ENCODE measurements at places on chromosomes 13 and 19.

DNA sequence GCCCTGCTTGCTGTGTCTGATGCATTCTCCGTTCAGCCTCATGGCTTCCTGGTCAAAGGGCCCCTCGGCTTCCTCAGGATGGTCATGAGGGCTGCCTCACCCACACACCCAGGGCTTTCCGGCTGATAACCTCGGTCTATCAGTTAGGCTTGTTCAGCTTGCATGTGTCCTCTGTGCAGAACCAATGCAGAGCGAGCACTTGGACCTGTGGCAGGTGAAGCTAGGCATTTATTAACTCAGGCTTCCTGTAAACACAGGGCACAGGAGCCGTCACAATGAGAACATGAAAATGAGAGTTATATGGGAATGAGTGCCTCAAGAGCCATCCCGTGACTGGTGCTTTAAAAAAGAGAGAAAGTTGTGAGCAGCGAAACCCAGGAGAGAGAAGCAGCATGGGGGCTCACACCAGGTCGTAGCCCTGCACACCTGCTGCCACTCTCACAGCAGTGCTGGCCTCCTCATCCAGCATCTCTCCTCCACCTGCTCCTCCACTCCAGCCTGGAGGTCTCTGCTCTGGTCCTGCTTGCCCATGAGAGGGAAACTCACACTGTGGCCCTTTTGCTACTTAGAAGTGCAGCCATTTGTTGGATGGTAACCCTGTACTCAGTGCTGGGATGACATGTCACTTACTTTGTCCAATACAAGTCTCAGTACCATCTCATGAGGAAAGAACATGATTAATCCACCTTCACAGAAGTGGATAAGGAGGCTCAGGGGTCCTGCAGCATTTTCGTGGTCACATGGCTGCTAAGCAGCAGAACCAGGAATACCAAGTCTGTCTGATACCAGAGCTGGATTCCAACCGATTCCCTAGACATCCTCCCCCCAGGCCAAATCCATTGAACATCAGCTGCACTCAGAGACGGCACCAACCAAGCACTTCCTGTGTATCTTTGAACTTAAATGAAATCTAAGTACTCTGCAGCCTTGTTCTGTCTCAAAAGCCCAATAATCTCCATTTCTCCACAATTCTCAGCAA is 50.5 kb upstream of the IRS2 start:
- no peak for DNase-seq

DNA sequence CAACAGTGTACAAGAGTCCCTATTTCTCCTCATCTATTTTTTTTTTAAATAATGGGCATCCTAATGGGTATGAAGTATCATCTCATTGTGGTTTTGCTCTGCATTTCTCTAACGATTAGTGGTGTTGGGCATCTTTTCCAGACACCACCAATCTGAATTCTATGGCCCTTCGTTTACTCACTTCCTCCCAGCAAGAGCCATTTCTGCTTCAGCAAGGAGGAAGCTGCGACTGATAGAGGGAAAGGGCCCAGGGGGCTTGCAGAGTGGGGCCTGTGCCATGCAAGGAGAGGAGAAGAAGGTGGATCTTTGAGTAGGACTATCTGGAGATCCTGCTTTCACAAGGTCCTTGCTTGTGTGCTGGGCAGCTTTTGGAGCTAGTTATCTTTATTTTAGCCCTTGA is 58.0 kb downstream of the USPL1 start:
- no peak for DNase-seq

GRCh38 chr19:5642204-5642603 is 19.3 kb downstream of the SAFB start:
- no peak for DNase-seq

DNA sequence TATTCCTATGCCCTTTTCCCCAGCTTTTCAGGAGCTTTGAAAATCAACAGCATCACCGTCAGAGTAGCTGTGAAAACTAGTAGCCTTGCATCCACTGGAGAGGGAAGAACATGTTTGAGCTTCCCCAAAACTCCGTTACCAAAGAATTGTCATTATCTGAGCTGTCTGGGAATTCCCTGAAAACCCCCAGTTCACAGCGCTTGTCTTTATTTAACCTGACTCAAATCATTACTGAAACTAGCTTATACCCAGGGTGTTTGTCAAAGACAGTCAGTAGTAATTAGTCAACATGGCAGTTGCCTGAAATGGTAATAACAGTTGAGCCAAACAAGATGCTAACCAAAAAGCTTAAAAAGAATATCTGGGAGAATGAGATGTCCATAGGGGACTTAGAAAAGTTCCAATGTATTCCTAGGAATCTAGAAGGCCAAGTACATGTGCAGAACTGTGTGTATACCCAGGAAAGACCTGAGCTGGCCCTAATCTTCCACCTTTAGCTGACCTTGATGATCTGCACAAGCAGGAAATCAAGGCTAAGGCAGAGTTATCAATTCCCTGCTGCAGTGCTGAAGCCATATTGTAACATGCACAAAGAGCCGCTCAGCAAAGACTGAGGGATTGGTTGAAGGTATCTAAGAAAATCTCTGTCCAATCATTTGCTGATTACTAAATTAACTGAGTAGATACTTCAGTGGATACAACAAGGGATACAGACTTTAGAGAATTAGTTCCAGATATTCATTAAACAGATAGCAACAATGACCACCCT is 130.8 kb downstream of the KL start:
- DNase-seq: no peak

- peak; percentile 51 for DNase-seq
Observed at GRCh38 chr13:46324976-46325375, 62.1 kb downstream of the RUBCNL start.

DNA sequence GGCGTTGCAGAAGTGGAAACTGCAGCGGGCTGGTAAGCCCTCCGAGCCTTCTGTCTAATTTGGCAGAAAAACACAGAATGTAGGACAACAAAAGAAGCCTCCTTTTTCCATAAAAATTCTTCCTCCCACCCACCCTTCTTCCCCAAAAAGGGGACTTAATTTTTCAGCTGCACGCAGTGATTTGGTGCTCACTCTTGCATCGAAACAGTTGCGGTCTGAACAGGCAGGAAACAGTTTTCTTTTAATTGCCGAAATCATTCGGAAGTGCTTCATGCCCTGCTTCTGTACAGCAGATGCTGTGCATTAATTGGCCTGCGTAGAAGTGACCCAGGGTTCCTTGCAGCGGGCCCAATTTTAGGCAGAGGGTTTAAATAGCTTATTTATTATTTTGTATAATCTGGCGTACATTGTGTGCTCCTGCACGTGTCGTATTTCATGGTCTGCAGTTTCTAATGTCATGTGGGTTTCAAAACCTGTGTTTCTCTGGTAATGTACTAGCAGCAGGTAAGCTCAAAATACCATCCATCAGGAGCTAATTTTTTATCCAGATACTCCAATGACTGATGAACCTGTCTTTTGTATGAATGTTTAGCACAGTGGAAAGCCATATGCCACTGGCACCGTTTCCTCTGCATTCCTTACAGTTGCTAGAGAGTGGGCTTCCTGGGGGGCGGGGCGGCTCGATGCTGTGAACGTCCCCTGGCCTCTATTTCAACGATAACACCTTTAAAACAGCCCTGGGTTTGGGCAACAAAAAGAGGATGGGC is 66.6 kb downstream of the GGACT start:
- DNase-seq: no peak

DNA sequence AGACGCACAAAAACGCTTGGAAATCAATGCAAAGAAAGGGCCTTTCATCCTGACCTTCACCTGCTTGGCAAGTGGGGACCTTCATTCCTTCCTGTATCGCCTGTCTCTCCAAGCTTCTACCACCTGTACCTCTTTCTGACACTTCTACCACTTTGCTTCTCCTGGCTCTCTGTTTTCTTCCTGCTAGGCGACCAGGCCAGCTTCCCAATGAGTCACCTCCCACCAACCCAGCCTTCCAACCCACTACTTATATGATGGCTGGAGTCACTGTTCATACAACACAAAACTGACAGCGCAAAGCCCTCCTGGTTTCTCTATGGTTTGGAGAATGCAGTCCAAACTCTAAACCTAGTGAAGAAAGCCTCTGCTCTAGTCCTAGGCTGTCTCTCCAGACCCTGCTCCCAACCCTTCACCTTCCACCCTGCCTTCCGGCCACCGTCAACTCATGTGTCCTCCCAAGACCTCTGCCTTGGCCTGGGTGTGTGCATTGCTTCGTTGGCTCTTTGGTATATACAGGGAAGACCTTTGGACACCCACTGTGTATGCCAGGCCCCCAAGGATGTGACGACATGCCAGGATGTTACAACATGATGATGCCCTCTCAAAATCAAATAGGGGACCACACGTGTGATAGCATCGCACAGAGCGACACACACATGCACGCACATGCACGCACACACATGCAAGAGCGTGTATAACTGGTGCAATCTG is 148.5 kb downstream of the STK24 start:
- DNase-seq: no peak

DNA sequence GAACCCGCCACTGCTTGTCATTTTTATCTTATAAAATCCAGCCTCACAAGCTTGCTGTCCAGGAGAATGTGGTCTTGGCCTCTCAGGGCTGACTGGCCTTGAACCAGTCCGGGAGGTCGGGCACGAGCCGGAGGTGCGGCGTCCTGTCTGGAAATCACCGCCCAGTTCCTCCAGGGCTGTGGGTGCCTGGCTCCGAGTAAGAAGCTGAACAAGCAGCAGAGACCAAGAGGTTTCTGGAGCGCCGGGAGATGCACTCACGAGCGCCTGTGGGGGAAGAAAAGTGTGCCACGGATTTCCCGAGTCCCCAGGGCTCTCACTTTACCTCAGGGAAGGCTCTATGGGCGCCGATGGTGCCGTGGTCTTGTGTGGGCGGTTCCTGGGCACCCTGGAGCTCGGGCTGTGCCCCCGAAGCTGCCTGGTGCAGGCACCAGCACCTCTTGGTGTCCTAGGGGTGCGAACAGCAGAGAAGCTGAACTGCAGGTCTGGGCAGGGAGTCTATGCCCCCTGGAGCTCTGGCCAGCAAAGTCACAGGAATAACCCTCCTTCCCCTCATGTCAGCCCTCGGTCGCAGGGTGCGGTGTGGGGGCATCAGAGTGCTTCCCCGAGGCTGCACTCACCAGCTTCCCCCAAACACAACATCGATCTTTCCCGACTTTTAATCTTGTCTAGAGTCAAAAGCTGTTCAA is 50.0 kb downstream of the GAS6 start:
- DNase-seq: no peak

- DNase-seq: no peak
Observed at GRCh38 chr19:48506138-48506733, 5.4 kb downstream of the LMTK3 start.

GRCh38 chr13:112998521-112999280 is 29.7 kb downstream of the MCF2L start:
- no peak for DNase-seq

DNA sequence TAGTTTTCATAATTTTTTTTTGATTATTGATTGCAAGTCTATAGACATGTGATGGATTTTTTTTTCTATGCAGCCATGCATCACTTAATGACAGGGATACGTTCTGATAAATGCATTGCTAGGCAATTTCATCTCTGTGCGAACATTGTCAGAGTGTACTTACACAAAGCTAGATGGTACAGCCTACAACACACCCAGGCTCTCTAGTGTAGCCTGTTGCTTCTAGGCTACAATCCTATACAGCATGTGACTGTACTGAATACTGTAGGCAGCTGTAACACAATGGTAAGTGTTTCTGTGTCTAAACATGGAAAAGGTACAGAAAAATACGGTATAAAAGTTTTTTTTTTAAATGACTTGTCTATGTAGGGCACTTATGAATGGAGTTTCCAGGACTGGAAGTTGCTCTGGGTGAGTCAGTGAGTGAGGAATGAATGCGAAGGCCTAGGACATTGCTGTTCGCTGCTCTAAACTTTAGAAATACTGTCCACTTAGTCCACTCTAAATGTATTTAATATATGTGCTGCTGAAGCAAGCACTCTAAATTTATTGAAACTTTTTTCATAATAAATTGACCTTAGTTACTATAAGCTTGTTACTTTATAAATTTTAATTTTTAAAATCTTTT is 20.3 kb downstream of the SPATA13 start:
- DNase-seq: no peak

DNA sequence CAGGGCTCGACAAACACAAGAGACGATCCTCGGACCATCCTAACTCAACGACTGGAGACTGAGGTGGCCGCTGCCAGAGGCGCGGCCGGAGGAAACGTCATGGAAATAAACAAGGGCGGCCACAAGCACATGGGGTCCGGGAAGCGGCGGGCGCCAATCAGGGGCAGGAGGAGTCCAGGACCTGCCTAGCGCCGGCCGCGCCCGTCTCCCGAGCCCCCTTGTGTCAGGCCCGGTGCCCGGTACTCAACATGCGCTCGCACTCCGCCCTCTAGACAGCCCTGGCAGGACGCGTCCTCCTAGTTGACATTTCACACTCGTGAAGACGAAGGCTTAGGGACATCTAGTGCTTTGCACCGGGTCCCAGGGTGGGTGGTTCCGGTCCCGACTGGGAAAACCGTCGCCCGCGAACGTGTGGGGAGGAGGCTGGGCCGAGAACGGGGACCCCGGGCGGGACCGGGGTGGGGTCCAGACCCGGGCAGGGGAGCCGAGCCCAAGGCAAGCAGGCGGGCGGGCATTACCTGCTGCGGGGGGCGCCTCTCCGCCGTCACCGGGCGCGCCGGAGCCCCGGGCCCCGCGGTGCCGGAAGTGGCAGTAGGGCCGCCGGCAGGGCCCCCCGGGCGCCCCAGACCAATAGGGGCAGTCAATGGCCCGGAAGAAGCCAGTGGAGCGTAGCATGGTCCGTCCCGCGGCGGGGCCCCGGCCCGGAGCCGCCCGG is 442 bp downstream of the REXO1 start:
- no peak for DNase-seq

GRCh38 chr19:10338940-10339339 is 484 bp downstream of the ICAM3 start:
- no peak for DNase-seq

DNA sequence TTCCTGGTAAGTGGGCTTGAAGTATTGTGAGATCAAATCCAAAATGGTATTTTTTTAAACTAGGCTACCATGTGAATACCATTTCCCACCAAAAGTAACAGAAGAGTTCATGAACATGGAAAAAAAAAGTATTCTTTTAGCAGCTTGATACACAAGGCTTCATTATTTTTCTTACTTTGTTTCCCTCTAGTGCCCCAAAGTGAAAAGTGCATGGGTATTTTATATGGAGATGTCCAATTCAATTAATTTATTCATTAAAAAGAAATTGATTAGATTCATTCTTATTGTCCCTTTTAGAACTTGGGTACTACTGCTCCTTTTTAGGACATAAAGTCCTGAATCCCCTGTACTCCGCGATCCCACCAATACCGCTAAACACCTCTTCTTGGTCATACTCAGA is 28.6 kb upstream of the SCEL start:
- DNase-seq: no peak

All from fibroblast of skin of left quadriceps (primary cell).